ENCODE measurements at places on chromosomes 5 and 9. TPM values are rescaled to one million over a fixed set of nuclear protein-coding genes. Genes with fewer than 3 reads are reported as not detected.

Gene PCDHGA1
- 0.38 TPM for total RNA-seq

Gene SMC2
- total RNA-seq: 17.3 TPM

Gene FAM169A
- total RNA-seq: 4.6 TPM

Gene SEMA6A
- 3.0 TPM for total RNA-seq

DNA sequence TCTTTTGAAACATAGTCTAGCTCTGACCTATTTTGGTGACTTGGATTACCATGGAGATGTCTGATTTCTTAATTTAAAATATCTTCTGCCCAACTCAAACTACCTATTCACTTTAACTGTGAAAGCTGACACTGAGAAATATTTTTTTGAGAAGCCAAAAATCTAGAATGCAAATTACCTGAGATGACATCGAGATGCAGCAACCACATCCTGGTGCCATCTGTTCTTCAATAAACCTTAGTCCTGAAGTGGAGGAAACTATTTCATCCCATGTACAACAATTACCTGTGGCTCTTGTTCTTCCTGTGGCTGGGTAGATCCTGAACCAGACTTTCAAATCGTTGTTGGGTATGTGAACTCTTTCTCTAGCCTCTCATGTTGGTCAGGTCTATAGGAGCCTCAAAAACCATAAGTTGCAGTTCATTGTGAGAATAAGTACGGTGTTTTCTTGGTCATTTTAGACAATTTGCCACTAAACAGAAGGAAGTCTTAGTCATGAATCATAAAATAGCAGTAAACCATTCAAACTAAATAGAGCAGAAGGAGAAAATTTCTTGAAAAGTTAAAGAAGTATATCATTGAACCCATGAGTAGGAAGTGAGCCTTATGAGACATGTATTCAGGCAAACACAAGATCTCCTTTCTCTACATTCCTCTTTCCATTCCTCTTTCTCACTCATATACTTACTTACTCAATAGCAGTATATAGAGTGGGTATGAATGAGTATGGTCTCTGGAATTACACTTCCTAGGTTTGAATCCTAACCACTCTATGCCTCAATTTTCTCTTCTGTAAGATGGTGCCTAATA, 176.0 kb downstream of the HMHB1 start:
- no peaks in the 10 kb centered on the region for H3K27me3 ChIP-seq
- H3K27ac ChIP-seq: no peak overlapping the region
- no peaks in the 10 kb centered on the region for H3K4me1 ChIP-seq
- no peak overlapping the region for H3K4me3 ChIP-seq

- no peaks in the 10 kb centered on the region for H3K36me3 ChIP-seq
- H3K4me3 ChIP-seq: no peak overlapping the region
- no peak for DNase-seq
- no peak overlapping the region for H3K27ac ChIP-seq
- H3K27me3 ChIP-seq: no peaks in the 10 kb centered on the region
These were observed 188.3 kb upstream of the NMUR2 start for GRCh38 chr5:152593388-152593787.

DNA sequence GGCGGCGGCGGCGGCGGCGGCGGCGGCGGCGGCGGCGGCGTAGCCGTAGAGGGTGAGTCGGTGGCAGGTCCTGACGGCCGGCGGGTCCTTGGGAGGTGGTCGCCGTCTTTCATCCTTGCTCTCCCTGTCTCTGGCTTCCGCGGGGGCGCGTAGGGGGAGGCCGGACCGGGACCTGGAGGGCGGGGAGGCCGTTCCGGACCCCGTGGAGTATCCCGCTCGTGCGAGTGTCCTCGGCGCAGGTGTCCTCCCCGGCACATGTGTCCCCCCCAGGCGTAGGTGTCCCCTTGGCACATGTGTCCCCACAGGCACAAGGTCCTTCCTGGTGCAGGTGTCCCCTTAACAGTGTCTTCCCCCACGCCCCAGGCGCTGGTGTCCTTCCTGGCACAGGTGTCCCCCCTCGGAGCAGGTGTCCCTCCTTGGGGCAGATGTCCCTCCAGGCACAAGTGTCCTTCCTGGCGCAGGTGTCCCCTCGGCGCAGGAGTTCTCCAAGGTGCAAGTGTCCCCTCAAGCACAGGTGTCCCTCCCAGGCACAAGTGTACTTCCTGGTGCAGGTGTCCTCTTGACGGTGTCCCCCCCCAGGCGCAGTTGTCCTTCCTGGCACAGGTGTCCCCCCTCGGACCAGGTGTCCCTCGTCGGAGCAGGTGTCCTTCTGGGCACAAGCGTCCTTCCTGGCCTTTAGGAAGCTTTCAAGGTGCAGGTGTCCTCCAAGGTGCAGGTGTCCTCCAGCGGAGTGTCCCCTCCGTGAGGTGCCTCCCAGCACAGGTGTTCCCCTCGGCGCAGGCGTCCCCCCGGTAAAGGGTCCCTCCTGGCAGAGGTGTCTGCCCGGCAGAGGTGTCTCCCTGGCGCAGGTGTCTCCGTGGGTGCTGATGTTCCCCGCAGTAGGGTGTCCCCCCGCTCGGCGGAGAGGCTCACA, 519 bp downstream of the EXOC3 start:
- no peaks in the 10 kb centered on the region for H3K27me3 ChIP-seq
- H3K36me3 ChIP-seq: peaks cover 17% of the 10 kb centered on the region
- peak overlapping the region; percentile 94 for H3K27ac ChIP-seq
- no peak for DNase-seq
- peaks cover 42% of the 10 kb centered on the region for H3K4me1 ChIP-seq
- H3K4me3 ChIP-seq: peak overlapping the region; percentile 83

- H3K36me3 ChIP-seq: peaks cover 5% of the 10 kb centered on the region
- H3K4me3 ChIP-seq: no peak overlapping the region
- no peak for DNase-seq
- no peak overlapping the region for H3K27ac ChIP-seq
These were observed 8.3 kb downstream of the GPX3 start for GRCh38 chr5:151028717-151029116.
